ENCODE measurements at places on chromosomes 6 and 20.

- no peak for DNase-seq
These were observed 28.7 kb upstream of the TXNDC5 start for GRCh38 chr6:7939184-7939863.

DNA sequence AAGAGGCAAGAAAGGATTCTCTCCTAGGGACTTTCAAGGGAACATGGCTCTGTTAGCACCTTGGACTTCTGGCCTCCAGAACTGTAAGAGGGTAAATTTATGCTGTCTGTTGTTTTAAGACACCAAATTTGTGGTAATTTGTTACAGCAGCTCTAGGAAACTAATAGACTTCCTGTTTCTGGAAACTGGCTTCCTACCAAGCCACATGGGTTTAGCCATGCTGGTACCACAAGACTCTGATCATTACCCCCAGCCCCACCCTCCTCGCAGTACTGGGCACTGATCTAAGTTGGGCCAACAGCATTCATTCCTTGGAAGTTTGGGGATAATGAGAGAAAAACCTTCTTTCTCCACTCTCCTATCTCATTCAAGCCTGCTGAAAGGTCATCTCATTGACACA, 109.5 kb upstream of the SMLR1 start:
- no peak for DNase-seq

- DNase-seq = no peak
These were observed 1188.1 kb downstream of the EPHA7 start for GRCh38 chr6:92231171-92231701.

DNA sequence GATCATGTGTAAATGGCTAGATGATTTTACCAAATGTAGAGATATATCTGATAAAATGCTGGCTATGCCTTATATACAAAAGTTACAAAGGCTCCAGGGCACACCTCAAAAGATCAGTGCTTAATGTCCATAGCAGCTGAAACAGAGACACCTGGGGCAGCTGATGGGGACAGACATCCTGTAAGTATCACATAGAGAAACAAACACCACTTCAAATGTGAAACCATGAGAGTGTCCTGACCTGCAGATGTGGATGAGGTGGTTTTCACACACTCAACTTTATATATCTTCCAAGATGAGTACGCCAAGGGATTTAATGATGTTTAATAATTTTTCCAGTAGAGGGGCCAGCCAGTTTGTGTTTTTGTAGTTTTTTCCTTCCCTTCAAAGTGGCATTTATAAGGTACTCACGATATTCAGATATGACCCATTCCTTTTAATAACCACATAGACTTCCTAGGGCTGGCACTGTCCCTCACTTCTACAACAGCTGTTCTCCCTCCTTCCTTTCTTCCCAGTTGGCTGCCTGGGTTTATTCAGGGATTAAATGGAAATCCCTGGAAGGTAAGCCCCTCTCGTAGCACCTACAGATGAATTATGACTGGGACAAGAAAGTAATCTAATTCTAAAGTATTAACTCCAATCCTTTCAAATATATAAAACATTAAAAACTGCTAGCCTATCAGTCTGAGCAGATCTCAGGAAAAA, 50.3 kb upstream of the MCM9 start:
- no peak for DNase-seq

- no peak for DNase-seq
These were observed 214.8 kb upstream of the MMS22L start for GRCh38 chr6:97497713-97498331.

DNA sequence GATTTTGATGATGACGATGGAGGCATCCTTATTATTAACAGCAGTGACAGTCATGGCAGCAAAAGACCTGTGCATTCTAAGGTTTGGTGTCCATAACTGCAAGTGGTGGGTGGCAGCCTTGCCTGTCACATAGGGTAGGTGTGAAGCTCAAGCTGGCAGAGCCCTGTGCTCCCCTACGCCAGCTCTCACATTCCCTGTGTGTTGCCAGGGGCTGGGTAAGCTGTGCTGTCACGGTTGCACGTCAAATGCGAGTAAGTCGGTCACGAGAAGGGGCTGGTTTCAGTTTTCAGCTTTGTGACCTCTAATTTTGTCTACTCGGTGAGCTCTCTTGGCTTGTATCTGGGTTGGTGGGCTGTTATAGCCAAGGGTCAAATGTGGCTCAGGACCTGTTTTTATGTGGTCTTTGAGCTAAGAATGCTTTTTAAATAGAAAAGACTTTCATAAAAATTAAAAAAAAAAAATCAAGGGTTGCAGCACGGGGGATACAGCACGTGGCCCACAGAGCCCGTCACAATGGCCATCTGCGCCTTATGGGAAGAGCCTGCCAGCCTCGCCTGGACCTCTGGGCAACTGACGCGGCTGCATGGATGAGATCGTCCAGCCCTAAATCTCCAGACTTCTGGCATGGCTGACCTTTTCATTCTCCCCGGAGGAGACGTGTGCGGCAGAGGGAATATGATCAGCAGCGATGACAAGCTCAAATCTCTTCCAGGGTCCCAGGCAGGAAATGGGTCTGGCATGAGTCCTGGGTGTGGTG, 148.5 kb downstream of the PHACTR3 start:
- DNase-seq = no peak

- no peak for DNase-seq
These were observed 5.1 kb upstream of the ZBP1 start for GRCh38 chr20:57625181-57625958.

GRCh38 chr6:16736856-16737775, 24.1 kb downstream of the ATXN1 start:
- no peak for DNase-seq

- no peak for DNase-seq
These were observed 176.2 kb downstream of the ISM1 start for GRCh38 chr20:13397300-13397724.

DNA sequence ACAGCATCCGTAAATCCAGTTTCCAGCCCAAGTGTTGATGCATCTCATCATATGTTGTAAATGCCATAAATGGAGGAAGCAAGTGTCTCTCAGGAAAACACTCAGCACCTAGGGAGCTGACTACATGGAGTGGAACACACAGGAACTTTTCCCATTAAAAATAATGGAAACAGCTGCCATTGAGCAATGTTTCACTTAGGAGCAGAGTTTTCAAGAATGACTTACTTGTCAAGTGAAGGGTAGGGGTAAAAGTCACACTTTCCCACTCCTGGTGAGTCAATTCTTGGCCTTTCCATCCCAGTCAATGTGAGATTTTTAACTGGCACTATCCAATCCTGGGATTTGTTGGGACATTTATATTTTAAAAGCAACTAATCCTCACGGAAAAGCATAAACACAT, 119.4 kb upstream of the ASF1A start:
- DNase-seq = no peak

GRCh38 chr20:53751620-53752318, 158.1 kb upstream of the ZNF217 start:
- DNase-seq = no peak

- DNase-seq = no peak
These were observed 5.5 kb downstream of the ZSCAN12 start for GRCh38 chr6:28393912-28394662.

DNA sequence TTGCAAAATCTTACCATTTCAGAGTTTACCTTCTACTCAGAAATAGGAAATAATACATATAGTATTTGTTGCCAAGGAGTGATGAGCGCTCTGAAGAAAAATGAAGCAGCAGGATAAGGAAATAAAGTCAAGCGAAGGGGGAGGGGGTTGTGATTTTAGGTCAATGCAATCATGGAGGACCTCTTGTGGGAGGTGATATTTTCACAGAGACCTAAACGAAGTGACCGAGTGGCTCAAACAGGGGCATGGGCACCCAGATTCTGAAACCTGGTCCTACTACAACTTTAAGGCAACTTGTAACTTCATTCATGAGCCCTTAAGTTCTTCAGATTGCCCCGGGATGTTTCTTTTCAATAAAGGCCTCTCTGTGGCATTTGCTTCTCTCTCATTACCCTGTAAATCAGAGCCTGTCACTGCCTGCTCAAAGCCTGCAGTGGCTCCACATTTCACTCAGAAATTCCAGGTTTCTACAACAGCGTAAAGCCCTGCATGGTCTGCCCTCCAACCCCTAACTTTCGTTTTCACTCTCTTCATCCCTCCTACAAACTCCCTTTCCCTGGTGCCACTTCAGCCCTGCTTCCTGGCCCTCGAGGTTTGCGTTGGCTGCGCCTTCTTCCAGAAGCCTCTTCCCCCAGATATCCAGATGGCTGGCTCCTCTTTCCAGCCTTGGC, 162.7 kb downstream of the TBC1D7 start:
- DNase-seq = no peak

- DNase-seq = no peak
These were observed 5.4 kb downstream of the RAMACL start for GRCh38 chr6:166581091-166581511.

- no peak for DNase-seq
These were observed 146.6 kb upstream of the GLP1R start for GRCh38 chr6:38901802-38902522.

- no peak for DNase-seq
These were observed 55.9 kb downstream of the ANKEF1 start for GRCh38 chr20:10090588-10091166.

DNA sequence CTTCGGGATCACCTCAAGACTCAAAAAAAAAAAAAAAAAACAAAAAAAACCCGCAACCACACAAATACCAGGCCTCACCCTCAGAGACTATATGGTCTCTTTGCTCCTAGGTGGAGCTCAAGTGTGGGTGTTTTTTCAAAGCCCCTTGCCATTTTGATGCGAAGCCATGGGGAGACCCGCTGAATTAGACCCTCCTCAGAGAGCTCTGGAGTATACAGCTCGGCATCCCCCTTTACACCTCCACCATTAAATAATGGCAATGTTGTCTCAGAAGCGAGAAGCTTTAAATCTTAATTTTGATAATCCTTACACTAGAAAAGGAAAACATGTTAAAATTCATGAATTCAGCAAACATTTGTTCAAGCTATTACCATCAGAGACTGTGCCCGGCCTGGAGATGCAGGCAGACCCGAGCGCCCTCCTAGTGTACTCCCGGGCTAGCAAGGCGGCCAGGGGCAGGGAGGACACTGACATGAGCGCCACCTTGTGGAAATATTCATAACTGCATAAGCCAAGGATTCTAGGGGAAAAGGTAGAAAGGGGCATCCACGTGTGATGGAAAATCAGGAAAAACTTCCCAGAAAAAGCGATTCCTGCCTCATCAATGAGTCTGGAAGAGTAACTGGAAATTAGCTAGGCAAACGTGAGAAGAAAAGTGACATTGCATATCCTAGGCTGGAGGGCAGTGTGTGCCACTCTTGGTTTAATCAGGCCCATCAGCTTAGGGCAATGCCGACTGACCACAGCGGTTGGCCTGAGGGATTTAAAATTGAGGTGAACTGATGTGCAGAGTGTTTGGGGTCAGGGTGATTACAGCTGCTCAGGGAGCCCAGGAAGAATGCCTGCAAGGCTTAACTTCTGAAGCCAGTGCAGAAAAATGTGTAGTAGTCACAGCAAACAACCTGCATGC, 72.5 kb downstream of the B3GAT2 start:
- DNase-seq = peak; percentile 20

GRCh38 chr6:45377554-45378333, at the start of gene SUPT3H:
Gene SUPT3H, minus strand, starts transcription at chr6:45377934.
- peak; percentile 82 for DNase-seq

DNA sequence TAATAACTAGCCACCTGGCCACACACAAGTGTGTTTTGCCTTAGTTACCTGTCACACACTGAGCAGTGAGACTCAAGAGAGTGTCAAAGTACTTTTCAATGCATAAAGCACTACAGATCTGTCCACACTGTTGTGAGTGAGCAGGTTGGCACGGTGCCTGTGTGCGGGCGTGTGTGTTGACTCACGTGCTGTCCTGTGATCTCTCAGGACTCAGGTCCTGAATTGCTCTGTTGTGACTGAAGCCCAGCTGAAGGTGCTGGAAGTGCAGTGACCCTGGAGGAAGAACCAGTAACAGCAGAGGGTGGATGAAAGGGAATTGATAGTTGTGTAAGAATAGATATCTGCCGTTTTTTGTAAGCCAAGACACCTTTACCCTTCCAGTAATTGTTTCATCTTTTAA, 18.3 kb downstream of the SLC16A10 start:
- no peak for DNase-seq

DNA sequence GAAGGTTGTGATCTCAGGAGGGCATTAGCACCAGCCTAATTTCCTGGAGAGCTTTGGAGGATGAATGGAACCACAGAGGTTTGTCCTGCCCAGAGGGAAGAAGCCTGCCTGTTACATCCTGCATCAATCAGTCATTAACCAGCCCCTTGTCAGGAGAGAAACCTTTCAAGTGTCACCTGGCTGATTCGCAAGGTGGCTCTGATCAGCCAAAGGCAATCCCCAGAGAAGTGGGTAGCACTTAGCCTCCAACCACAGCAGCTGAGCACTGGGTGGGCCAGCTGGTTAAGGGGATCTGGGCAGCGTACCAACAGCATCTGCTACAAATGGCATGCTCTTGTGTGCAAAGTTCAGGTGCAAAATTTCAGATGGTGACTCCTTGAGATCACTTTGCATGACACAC, 26.9 kb downstream of the ANKEF1 start:
- no peak for DNase-seq

- DNase-seq = no peak
These were observed 35.6 kb upstream of the TAGAP start for GRCh38 chr6:159080217-159080976.

GRCh38 chr6:27668442-27669294, 195.8 kb upstream of the ZNF184 start:
- no peak for DNase-seq

DNA sequence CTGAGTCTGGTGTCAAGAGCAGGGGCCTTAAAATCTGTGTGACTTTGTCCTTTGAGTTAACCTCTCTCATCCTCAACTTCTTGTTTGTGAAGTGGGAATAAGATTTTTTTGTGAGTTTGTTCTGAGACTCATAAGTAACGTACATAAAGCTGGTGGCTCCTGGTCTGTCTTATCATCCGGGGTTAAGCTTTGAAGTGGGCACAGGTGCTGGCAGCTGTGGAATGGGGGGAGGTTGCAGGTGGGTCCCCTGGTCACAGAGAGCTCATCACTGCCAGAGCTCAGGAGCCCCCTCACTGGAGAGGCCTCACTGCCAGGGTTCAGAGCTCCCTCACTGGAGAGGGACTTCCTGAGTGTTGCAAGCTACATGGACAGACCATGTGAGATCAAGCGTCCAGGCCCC, 174.1 kb downstream of the NRN1 start:
- no peak for DNase-seq

DNA sequence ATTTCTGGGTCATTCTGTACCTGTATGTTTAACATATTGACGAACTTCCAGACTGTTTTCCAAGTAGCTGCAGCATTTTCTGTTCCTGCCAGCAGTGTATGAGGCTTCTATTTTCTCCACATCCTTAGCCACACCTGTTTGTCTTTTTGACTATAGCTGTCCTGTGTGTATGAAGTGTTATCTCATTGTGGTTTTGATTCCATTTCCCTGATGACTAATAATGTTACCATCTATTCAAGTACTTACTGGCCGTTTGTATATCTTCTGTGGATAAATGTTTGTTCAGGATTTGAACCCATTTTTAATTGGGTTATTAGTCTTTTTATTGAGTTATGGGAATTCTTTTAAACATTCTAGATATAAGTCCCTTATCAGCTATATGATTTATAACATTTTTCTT, 95.2 kb downstream of the JAG1 start:
- no peak for DNase-seq

- no peak for DNase-seq
These were observed 1087.7 kb downstream of the KIF16B start for GRCh38 chr20:15485519-15485918.
